ENCODE measurements at places on chromosomes 3 and 15.

DNA sequence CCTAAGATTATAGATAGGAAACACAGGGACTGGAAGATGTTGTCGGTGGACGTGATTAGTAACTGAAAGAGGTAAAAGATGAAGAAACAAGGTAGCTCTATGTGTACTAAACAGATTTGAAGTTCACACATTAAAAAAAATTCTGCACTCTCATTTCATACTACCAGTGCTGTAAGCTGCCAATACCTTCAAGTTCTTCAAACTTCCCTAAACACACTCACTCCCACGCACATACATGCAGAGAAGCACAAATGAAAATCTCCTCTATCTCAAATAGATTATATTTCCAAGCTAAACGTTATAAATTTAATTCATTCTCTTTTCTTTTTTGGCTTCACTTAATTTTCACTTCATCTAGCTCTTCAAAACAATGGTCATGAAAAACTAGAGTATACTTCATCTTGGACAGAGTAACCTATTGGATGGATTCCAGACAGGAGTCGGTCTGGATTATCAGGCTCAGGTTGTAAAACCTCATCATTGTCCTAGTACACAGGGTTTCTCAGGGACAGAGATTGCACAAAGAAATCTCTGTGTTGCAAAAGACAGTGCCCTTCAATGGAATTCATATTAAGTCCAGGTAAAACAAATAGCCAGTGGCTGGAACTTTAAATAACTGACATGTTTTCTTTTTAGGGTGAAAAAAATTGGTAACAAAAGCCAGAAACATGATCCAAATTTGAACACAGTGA, 408.1 kb upstream of the ZNF385D start:
- DNase-seq, result no peak

GRCh38 chr15:90412356-90413194, 24.5 kb downstream of the IQGAP1 start:
- DNase-seq, result no peak

DNA sequence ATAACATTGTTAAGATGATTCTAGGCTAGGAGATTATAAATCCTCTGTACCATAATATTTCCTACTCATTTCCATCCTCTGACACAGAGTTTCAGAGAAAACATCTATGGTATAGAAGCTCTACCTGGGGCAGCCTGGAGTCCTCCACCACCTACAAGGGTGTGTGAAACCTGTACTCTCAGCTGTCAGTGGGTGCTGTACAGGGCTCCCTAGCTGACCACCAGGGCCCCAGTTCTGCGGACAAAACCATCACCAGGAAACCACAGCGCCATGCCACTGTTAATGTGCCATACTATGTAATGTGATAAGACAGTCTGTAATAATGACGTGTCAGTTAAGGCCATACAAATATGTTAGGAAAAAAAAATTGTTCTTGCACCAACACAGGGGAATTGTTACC, 7.1 kb downstream of the RORA start:
- no peak for DNase-seq

DNA sequence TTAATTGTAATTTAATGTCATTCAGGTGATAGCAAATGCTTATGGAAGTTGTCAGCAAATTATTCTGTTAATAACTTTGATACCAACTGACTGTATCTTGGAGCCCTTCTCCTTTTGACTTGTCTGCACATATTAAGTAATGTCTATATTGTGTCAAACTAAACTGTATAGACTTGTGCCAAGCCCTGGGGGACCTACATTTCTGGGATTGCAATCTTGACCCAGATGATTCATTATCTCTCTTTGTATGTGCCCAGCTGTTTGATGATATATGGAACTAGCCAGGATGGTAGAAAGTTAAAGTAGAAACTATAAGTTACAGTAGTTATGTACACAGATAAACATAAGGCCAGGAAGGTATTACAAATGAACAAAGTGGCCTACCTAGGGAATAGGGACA, 402.8 kb upstream of the RARB start:
- no peak for DNase-seq

DNA sequence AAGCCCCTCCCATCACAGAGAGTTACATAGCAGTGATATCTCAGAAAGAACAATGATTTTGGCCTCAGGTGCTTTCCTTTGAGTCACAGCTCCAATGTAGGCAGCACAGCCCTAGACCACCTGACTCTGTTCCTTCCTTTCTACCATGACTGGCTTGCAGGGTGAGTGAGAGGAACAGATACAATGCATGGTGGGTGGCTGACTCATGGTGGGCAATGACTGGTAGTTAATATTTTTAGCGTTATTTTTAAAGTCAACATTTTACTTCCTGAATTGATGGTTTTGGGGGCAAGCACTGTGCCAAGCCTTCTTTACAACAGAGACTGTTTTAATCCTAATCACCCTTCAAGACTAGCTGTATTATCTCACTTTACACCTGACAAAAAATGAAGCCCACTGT, 32.8 kb upstream of the ST3GAL6 start:
- DNase-seq, result no peak

GRCh38 chr3:58210761-58211460, at the start of gene DNASE1L3:
Gene DNASE1L3 (minus strand): TSS chr3:58210972. CDS start chr3:58210906, 66 bp downstream.
- no peak for DNase-seq

GRCh38 chr15:77572186-77572585, 60.5 kb downstream of the LINGO1 start:
- no peak for DNase-seq

DNA sequence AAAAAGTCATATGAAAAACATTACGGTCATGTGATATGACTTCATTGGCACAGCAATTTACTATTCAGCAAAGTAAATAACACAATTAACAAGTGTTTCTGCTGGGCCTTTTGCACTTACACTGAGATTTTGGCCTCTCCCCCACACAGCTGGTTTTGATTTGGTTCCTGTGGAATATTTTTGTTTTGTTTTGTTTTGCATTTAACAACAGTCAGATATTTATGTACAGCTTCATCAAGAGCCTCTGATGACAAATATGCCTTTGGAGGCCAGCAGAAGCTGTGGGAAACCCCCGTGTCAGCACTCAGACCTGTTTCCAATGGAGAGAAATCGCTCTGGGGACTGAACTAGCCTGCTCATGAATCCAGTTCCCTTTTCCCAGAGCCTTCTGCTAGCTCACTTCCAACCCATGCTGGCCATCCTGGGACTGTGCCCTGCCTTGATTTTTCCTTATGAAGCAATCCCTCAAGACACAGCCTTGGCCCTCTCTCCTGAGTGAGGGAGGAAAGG, 161.9 kb downstream of the ATG7 start:
- no peak for DNase-seq

Measured in nephron progenitor cell (in vitro differentiated cells).